ENCODE measurements at places on chromosomes 13 and 19.

DNA sequence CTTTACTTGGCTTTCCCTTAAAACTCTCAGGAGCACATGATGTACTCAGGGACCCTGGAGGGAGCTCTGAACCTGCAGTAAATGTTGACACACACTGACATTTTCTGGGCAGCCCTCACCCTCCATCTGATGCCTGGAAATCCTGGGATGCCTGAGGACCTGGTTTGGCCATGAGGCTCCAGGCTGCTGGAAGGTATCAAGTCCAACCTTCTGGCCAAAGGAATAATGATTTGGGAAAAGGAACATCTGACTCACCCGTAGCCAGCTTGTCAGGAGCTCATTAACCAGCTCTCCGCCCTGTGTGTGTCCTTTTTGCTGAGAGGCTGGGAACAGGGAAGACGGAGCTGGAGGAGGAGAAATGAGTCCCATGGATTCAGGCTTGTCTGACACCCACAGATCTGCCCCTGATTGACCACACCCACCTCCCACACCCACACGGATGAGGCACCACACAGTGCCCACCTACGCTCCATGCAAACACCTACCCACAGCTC is 10.3 kb downstream of the ZNF558 start:
- no peak for DNase-seq

- no peak for DNase-seq
Measured at GRCh38 chr13:92827503-92827902, 399.1 kb upstream of the GPC6 start.

DNA sequence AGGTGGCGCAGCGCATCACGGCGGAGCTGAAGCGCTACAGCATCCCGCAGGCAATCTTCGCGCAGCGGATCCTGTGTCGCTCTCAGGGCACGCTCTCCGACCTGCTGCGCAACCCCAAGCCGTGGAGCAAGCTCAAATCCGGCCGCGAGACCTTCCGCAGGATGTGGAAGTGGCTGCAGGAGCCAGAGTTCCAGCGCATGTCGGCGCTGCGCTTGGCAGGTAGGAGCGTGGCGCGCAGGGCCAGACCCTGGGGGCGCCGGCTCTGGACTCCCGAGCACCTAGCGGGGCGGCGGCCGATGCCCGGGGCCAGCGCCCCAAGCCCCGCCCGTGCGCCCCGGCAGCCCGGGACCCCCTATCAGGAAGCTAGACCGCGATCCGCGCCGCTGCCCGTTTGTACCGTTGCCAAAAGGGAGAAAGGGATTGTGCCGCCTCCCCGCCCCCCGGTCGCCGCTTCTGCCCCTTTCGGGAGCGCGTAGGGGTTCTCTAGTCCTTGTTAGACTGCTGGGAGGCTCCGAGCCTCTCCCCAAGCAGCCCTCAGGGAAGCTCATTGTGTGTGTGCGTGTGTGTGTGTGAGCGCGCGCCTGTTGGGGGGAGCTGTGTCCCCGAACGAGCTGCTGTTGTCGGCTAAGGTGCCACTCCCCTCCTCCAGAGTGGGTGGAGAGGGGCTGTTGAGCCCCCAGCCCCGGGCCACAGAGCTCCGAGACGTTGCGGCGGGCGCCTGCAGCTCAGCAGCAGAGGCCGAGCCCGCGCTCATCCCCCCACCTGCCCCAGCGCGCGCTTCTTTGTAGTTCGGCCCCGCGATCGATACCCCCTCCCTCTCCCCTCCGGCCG is 1.5 kb downstream of the ONECUT3 start:
- no peak for DNase-seq

DNA sequence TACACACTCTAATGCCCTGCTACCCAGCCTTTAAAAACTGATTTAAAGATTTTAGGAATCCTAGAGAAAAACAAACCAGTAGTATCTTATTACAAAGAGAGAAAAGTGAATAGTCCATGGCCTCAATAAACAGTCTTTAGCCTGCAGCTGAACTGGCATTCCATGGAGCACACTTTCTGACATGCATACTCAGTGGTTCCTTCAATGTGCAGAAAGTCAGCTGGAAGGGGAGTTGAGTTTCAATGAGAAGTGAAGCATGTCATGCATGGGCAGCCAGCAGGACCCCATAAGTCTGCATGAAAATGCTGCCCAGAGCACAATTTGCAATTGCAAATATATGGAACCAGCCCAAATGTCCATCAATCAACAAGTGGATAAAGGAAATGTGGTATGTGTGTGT is 273.7 kb downstream of the UQCRFS1 start:
- DNase-seq: no peak

DNA sequence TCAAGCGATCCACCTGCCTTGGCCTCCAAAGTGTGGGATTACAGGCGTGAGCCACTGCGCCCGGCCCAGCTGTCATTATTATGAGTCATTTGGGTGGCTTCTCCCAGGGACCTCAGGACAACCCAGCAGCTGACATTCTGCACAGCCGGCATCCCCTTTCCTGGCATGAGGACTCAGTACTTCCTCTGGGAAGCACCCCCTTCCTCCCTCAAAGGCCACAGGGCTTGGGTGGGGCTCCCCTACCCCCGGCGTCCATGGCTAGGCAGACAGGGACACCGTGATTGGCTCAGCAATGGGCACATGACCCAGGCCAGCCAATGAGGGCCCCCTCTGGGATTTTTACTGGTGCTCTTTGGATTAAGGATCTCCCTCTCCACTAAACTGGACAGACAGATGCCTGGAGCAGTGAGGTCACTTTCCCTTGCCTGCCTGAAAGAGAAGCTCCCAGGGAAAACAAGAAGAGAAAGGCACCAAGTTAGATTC is 6.0 kb downstream of the KANK2 start:
- no peak for DNase-seq

GRCh38 chr13:31756346-31756745 is 17.0 kb downstream of the RXFP2 start:
- peak; percentile 34 for DNase-seq

DNA sequence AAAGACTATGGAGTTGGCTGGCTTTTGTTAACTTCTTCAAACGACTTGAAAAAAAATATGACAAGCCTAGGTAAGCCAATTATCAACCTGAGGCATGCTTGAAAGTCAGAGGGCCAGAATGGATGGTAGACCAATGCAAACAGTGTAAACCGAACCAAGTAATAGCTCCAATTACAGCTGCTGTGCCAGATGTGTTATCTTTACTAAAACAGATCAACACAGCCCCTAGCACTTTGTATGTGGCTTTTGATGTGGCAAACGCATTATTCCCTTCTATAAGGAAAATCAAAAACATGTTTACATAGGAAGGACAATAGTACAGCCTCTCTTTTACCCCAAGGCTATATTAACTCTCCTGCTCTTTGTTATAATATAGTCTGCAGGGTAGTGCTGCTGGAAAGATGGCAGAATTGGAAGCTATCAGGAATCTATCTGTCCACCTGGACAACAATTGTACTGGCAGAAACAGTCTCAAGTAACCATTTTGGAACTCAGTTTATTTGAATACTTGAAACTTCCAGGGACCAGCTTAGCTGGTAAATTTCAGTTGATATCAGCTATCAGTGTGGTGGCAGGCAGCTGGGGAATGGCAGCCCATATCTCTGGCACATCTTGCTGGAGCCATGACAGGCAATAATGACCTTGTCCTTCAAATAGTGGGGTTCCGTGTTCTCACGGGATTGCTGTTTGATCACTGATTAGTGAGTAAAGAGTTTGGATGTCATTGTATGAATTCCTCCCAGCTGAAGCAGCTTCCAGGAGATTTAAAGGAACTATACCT is 144.4 kb upstream of the WASF3 start:
- no peak for DNase-seq

- no peak for DNase-seq
Measured at GRCh38 chr19:33685541-33685940, 63.8 kb downstream of the CHST8 start.

DNA sequence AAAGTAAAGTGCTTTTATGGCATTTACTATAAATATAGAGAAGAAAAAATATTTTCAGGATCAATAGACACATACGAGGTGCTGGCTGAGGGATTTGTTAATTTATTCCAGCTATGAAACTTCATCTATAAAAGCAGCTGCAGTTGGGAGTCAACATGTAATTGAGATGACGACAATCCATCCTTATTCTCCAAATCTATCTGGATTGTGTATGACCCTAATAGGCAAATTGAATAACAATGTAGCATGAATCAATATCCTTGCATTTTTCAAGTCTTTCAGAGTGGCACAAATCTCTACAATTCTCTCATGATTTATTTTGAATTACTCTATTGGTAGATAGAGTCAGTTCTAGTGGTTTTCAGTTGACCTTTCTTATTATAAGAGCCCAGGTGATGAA is 1296.5 kb upstream of the SPRY2 start:
- DNase-seq: no peak

DNA sequence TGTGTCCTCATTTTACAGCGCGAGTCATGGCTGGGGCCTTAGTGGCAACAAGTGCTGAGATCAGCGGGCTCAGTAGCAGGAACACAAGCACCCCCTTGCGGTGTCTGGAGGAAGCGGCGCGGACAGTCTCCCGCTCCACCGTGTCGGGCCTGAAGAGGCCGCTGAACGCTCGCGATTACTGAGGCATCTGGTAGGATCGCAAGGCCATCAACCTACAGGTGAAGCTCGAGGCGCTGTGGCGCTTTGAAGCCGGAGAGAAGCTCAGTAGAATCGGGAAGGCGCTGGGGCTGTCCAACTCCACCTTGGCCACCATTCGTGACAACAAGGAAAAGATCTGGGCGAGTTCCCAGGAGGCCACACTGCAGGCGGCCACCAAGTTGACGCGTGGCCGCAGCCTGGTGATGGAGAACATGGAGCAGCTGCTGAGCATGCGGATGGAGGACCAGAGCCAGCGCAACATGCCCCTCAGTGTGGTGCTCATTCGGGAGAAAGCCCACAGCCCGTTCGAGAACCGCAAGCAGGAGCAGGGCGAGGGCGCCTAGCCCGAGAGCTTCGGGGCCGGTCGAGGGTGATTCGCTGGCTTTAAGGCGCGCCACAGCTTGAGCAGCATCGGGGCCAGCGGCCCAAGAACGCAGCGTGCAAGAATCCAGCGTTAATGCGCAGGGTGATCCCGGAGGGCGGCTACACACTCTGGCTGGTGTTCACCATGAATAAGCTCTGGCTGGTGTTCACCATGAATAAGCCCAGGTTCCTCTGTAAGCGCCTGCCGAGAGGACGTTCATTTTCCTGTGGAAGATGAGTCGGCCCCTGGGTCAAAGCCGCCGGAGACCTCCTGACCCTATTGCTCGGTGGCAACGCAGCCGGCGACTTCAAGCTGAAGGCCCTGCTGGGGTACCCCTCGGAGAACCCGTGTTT is 8.3 kb upstream of the MZF1 start:
- DNase-seq: no peak

DNA sequence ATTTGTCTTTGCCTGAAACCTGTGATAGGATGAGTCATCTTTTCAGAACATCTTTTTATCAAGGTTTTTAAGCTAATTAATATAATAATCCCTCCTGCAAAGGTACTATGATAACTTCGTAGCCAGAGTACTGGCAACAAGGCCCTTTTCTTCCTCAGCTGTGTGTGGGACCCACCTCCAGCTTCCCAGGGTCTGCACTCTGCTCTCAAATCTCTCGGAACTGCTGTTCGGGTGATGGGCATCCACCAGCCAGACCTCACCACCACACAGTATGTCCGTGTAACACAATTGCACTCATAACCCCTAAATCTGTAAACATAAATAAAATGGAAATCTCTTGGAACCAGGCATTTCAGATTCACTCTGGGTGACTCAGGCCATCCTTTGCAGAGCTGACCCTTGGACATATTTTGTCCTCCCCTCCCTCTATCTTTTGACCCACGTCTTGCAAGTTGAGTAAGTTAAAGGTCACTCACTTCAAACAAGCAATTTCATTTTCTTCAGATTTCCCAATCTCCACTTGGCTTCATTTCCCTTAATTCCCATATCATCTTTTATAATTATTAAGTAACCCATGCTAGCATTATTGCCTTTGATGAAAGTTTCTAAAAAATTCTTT is 29.5 kb downstream of the COL4A1 start:
- DNase-seq: no peak

DNA sequence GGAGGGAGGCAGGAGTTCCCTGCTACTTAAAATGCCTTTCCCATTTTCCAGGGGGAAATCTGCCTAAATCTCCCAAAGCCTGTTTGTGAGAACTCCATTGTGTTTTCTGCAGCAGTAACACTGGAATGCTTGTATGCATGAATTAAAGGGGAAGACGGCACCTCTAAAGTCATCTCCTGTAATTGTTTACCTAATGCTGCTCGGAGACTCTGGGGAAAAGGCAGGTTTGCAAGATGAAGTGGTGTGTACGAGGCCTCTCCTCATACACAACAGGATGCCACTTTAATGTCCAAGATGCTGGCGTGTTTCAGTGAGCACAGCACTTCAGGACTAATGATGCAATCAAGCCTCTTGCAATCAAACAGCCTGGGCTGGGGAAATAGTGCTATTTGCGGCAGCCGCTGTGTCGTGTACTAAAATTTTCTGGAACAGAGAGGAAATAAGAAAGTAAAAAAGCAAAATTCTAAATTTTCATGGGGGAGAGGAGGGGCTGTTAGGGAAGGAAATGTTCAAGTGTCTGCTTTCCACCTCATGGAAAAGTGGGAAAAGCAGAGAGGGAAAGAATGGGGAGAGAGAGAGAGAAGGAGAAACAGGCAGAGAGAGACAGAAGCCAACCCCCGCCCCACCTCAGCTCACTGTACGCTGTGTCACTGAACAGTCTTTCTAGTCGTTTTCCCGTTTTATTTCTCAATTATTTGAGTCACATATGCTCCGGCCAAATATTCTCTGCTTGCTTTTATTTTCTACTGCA is 32.9 kb downstream of the TSHZ3 start:
- DNase-seq: no peak

DNA sequence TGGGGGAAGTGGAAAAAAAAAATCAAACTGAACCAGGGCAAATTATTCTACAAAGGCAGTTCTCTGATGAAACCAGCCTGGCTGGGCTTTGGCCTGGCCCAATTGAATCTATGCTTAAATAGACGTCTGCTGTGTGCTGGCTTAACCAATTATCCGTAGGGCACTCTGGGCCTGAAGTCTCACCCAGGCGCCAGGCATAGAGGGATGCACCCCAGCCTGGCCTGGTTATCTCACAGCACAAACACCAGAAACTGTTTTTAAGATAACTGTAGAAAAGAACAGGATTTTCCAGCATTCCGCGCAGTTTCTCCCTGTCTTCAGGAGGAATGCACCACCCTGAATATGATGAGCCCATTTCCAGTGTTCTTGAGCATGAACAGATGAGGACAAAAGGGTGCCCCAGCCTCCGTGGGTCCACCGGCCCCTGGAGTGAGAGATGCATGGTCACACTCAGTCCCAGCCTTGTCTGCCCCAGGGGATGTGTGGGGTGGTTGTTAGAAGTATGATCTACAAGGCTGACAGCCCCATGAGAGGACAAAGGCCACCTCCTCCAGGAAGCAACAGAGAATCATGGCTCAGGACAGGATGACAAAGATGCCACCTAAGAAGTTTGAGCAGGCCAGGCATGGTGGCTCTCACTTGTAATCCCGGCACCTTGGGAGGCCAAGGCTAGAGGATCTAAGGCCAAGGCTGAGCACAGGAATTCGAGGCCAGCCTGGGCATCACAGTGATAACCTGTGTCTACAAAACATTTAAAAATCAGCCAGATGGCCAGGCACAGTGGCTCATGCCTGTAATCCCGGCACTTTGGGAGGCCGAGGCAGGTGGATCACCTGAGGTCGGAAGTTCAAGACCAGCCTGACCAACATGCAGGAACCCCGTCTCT is 50.2 kb downstream of the PEPD start:
- no peak for DNase-seq
